Large intestine (tissue), 12 donors: ENCODE measurements at places on chromosomes 1 and 21.

- no peaks in the 10 kb centered on the region for H3K36me3 ChIP-seq
- H3K4me1 ChIP-seq: peaks cover 13% of the 10 kb centered on the region
- peak overlapping the region; percentile 66 for H3K27ac ChIP-seq
- no peaks in the 10 kb centered on the region for H3K27me3 ChIP-seq
Measured at GRCh38 chr1:145891587-145892485, 6.2 kb upstream of the ANKRD35 start.

DNA sequence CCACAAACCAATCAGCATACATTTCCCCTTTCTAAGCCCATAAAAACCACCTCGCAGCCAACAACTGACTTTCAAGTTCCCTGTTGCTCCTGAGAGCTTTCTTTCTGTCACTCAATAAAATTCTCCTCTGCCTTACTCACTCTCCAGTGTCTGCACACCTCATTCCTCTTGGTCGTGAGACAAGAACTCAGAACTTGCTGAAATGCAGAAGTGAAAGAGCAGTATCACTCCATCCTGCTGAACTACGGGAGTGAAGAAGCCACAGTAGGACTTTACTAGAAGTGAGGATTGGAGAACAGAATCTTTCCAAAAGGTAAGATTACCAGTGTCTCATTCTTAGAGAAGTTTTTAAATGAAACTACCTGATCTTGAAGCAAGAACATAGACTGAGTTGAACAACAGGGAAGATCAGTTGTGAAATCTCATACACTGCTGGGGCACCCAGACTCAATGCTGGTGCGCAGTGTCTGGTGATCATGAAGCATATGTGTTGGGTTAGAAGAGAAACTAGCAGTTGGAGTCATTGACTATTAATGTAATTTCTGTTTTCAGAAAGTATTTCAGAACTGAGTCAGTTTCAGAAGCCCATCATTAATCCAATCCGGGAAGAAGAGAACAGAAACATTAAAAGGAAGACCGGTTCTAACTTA lies 726.9 kb upstream of the TMPRSS15 start:
- H3K4me3 ChIP-seq: no peak overlapping the region
- DNase-seq: no peak
- H3K27me3 ChIP-seq: no peaks in the 10 kb centered on the region
- H3K36me3 ChIP-seq: no peaks in the 10 kb centered on the region
- H3K4me1 ChIP-seq: no peaks in the 10 kb centered on the region

GRCh38 chr1:62588000-62588399 lies 9.3 kb upstream of the ANGPTL3 start:
- DNase-seq: no peak
- H3K4me3 ChIP-seq: no peak overlapping the region
- peaks cover 3% of the 10 kb centered on the region for H3K4me1 ChIP-seq
- H3K27me3 ChIP-seq: no peaks in the 10 kb centered on the region

DNA sequence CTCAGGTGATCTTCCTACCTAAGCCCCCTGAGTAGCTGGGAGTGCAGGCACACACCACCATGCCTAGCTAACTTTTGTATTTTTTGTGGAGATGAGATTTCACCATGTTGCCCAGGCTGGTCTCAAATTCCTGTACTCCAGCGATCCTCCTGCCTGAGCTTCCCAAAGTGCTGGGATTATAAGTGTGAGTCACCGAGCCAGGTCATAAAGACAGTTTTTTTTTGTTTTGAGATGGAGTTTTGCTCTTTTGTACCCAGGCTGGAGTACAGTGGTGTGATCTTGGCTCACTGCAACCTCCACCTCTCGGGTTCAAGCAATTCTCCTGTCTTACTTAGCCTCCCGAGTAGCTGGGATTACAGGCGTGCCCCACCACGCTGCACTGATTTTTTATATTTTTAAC lies 42.1 kb downstream of the KIF1B start:
- no peak for DNase-seq
- no peak overlapping the region for H3K4me3 ChIP-seq
